ENCODE measurements at places on chromosomes 4 and X. TPM values are rescaled to one million over a fixed set of nuclear protein-coding genes. Genes with fewer than 3 reads are reported as not detected.

GRCh38 chrX:368811-369562, 17.7 kb downstream of the PPP2R3B start:
- peaks cover 22% of the 10 kb centered on the region for H3K27me3 ChIP-seq
- peaks cover 10% of the 10 kb centered on the region for H3K36me3 ChIP-seq
- no peak overlapping the region for H3K27ac ChIP-seq
- DNase-seq = no peak

- peaks cover 8% of the 10 kb centered on the region for H3K27me3 ChIP-seq
- no peaks in the 10 kb centered on the region for H3K36me3 ChIP-seq
Observed at GRCh38 chrX:153637121-153638040, 9.6 kb upstream of the DUSP9 start.

GRCh38 chr4:158051401-158052235, 121.2 kb downstream of the GASK1B start:
- H3K36me3 ChIP-seq = no peaks in the 10 kb centered on the region
- DNase-seq = no peak
- H3K27ac ChIP-seq = no peak overlapping the region
- no peaks in the 10 kb centered on the region for H3K4me1 ChIP-seq

- H3K27ac ChIP-seq = no peak overlapping the region
- DNase-seq = no peak
- no peaks in the 10 kb centered on the region for H3K27me3 ChIP-seq
- no peaks in the 10 kb centered on the region for H3K36me3 ChIP-seq
- H3K4me3 ChIP-seq = no peak overlapping the region
Observed at GRCh38 chrX:115437841-115438595, 123.0 kb upstream of the PLS3 start.

- H3K36me3 ChIP-seq = no peaks in the 10 kb centered on the region
- no peak for DNase-seq
- H3K4me3 ChIP-seq = no peak overlapping the region
- no peaks in the 10 kb centered on the region for H3K27me3 ChIP-seq
- no peaks in the 10 kb centered on the region for H3K4me1 ChIP-seq
Observed at GRCh38 chrX:100649550-100650356, 5.8 kb downstream of the SRPX2 start.

DNA sequence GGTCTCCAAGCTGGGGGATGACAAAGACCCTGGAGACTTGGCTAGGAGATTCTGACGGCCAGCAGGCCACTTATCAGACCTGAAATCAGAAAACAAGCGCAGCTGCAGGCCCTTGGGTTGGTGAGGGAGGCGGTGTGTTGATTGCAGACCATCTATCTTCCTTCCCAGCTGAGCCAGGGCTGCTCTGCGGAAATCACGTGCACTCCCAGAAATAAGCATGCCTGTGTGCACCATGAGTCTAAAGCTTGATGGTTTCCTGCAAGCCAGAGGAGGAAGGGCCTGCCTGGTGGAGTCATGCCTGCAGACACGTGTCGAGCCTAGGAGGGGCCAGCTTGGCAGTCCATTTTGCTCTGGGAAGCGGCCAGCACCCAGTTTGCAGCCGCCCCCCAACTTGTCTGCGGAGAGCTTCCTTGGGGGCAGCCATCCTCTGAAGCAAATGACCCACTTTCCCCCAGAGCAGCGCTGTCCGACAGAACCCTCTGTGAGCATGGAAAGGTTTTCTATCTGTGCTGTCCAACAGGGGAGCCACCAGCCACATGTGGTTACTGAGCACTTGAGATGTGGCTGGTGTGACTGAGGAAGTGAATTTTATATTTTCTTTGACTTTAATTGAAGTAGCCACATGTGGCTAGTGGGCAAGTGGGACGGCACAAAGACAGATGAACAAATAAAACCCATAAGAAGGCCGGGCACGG, 175.7 kb upstream of the BCOR start:
- no peak for DNase-seq
- H3K27ac ChIP-seq = no peak overlapping the region
- peaks cover 4% of the 10 kb centered on the region for H3K4me1 ChIP-seq
- no peaks in the 10 kb centered on the region for H3K27me3 ChIP-seq

DNA sequence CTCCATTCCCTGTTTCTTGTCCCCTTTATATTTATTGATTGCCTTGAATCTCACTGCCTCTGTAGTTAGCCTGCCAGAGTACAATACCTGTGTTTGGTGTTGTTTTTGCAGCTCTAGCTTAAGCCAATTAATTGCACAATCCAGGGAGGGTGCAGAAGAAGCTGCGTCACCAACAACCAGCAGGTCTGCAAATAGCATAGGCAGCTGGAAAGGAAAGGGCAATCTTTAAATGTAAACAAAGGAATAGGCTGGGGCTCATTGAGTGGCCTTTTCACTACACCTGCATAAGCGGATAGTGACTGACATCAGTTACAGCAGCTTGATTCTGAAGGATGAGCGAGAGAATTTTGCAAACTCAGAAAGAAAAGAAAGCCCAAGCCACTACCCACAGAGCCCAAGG, 106.8 kb upstream of the RAI2 start:
- no peak overlapping the region for H3K4me3 ChIP-seq
- H3K36me3 ChIP-seq = no peaks in the 10 kb centered on the region
- H3K27me3 ChIP-seq = no peaks in the 10 kb centered on the region
- no peaks in the 10 kb centered on the region for H3K4me1 ChIP-seq
- DNase-seq = no peak

GRCh38 chr4:15149839-15150592, 147.7 kb downstream of the CPEB2 start:
- DNase-seq = no peak
- H3K4me1 ChIP-seq = no peaks in the 10 kb centered on the region
- no peak overlapping the region for H3K4me3 ChIP-seq
- no peak overlapping the region for H3K27ac ChIP-seq
- no peaks in the 10 kb centered on the region for H3K36me3 ChIP-seq

GRCh38 chr4:104915373-104915772, 231.3 kb upstream of the TET2 start:
- no peak overlapping the region for H3K4me3 ChIP-seq
- no peak overlapping the region for H3K27ac ChIP-seq
- no peaks in the 10 kb centered on the region for H3K36me3 ChIP-seq

DNA sequence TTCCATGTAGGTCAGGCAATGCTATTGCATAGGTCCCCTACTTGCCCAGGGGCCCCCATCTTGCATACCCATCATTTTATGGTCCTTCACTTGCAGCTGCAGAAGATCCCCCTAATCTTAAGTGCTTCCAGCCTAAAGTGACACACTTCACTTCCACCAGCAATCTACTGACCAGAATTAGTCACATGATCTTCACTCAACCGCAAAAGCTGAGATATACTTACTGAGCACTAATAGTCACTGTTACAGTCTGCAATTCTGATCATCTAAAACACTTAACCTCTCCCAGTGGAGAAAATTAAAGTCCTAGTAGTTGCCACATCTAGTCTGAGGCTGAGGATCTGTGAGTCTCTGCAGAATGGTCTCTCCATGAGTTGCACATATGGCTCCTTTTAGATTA, 82.1 kb downstream of the AREG start:
- no peak for DNase-seq
- H3K27ac ChIP-seq = no peak overlapping the region
- peaks cover 3% of the 10 kb centered on the region for H3K4me1 ChIP-seq
- H3K4me3 ChIP-seq = no peak overlapping the region

GRCh38 chrX:106415276-106415895, 196.4 kb upstream of the RADX start:
- H3K4me3 ChIP-seq = no peak overlapping the region
- no peaks in the 10 kb centered on the region for H3K4me1 ChIP-seq
- no peaks in the 10 kb centered on the region for H3K36me3 ChIP-seq

GRCh38 chrX:21799767-21800166, 39.6 kb upstream of the MBTPS2 start:
- H3K27ac ChIP-seq = no peak overlapping the region
- no peak overlapping the region for H3K4me3 ChIP-seq
- H3K36me3 ChIP-seq = no peaks in the 10 kb centered on the region
- DNase-seq = no peak
- no peaks in the 10 kb centered on the region for H3K27me3 ChIP-seq

GRCh38 chr4:140673729-140674128, 82.5 kb downstream of the TBC1D9 start:
- no peak overlapping the region for H3K27ac ChIP-seq
- DNase-seq = no peak
- no peak overlapping the region for H3K4me3 ChIP-seq
- H3K4me1 ChIP-seq = no peaks in the 10 kb centered on the region

GRCh38 chr4:115054836-115055235, 58.6 kb downstream of the NDST4 start:
- no peaks in the 10 kb centered on the region for H3K27me3 ChIP-seq
- no peak overlapping the region for H3K4me3 ChIP-seq
- DNase-seq = no peak
- H3K4me1 ChIP-seq = no peaks in the 10 kb centered on the region
- H3K36me3 ChIP-seq = no peaks in the 10 kb centered on the region

Gene TMSB15C
- 3.1 TPM for total RNA-seq

Gene CXXC4
- not detected for total RNA-seq

Gene XAGE1A
- total RNA-seq = not detected

Gene TMEM156
- 25.9 TPM for total RNA-seq

Gene NCAPG
- 46.3 TPM for total RNA-seq

Gene GPR119
- total RNA-seq = not detected
